Stimulated activated CD8-positive, alpha-beta memory T cell treated with anti-CD3 and anti-CD28 coated beads, Interleukin-15, amount 100 ng/mL, for 1 hour (primary cell): ENCODE measurements at places on chromosomes 11 and 22.

GRCh38 chr11:75351541-75351790, at the start of gene ARRB1:
TSS of gene ARRB1 (minus strand) at chr11:75351661. CDS start at chr11:75351607, 54 bp downstream.
- DNase-seq, result no peak

DNA sequence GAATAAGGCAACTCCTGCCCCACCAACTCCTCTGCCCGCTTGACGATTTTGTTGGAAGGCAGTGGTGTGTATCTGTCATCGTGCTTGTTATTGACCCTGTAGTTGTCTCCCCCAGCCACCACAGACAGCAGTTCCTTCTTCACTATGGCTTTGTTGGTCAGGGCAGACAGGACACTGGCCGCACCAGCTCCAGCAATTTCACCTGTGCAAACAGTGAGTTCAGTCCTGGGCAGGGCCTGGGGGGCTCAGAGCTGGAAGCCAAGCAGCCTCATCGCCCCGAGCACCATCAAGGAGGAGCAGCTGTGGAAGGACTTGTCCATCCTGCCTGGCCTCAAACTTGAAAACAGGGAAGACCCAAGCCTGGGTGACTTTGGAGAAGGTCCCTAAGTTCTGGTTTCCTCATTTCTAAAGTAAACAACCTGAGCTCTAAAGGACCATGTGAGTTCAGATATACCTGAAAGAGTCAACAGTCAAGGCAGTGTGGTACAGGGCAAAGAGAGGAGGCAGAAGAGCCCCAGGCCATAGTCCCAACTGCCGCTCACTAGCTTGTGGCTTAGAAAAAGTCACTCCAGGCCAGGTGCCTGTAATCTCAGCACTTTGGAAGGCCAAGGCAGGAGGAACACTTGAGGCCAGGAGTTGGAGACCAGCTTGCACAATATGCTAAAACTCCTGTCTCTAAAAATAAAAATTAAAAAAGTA, 4.6 kb downstream of the PLAAT2 start:
- no peak for DNase-seq

- DNase-seq, result no peak
Observed at GRCh38 chr11:5703741-5704536, 14.3 kb downstream of the TRIM22 start.

DNA sequence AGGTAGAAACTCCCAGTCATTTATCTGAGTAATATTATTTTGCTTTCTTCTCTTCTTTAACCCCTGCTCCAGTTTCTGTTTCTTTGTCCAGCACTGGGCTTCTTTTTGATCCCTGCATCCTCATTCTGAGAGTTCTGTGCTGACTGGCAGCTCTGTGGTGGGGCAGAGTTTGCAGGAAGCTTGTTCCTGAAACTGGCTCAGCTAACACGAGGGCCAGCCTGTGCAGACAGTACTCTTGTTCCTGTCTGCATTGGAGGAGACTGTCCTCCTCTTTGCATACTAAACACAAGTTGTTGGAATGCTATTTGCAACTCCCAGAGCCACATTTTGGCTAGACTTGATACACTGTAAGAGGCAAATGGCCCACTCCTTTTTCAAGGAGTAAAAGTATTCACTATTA, 93.1 kb upstream of the HORMAD2 start:
- no peak for DNase-seq

GRCh38 chr11:69823641-69824265, 4.5 kb upstream of the FGF3 start:
- DNase-seq, result no peak

DNA sequence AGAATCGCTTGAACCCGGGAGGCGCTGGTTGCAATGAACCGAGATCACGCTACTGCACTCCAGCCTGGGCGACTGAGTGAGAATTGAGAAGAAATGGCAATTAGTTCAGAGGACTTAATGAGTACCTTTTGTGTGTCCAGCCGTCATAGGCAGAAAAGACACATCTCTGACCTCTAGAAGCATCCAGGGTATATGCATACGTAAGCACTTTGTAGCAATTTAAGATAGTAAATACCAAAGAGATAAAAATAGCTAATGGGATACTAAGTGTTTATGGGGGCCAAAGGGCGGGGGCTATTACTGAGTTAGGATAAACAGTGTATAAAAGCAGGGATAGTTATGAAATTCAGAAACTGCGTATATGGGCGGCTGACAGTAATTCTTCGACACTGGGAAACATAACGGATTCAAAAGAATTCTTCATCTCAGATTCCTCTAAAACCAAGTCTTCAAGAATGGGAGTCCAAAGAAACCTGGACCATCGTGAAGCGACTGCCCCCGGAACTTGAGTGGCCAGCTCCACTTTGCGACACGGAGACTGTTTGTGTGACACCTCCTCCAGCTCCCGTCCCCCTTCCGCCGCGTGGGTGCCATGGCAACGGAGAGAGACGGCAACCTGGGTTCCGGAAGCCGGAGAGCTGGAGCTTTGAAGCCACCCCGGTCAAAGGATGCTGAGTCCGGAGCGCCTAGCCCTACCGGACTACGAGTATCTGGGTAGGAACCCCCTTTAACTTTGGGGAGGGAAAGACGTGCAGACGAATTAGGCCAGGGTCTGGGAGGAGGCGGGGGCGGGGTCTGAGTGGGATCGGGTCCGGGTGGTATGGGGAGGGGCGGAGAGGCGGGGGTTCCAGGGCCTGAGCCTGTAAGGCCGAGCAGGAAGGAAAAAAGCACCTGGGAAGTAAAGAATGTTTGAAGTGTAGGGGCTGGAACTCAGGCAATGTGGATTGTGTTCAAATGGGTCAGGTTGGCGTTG, at the start of gene CSTPP1:
TSS of gene CSTPP1 (plus strand) at position 624 of the 973 bp plus-strand sequence. CDS start at position 669, 45 bp downstream.
- DNase-seq, result peak; percentile 90

DNA sequence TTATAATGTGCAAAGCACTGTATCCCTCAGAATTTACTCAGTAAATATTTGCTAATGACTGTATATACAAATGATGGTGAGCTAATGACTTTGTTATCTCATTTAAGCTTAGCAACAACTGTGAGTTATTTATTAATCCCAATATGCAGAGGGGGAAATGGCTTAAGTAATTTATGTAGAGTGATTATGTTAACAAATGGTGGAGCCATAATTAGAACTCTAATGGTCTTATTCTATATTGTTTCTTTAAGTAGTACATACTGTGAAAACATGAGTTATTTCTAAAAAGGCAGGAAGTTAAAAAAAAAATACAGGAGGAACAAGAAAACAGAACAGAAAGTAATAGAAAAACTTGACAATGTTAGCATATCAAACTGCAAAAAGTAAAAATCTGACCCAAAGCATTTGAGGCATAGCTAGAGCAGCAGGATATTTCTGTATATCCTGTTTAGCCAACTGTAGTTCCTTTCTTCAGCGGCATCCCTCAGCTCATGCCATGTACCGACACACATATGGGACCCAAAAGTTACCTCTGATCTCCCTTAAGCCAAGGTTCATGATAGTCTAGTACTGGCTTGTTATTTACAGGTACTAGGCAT, 94.2 kb downstream of the FCHSD2 start:
- no peak for DNase-seq

- DNase-seq, result no peak
Observed at GRCh38 chr11:106785913-106786650, 232.2 kb downstream of the GUCY1A2 start.

DNA sequence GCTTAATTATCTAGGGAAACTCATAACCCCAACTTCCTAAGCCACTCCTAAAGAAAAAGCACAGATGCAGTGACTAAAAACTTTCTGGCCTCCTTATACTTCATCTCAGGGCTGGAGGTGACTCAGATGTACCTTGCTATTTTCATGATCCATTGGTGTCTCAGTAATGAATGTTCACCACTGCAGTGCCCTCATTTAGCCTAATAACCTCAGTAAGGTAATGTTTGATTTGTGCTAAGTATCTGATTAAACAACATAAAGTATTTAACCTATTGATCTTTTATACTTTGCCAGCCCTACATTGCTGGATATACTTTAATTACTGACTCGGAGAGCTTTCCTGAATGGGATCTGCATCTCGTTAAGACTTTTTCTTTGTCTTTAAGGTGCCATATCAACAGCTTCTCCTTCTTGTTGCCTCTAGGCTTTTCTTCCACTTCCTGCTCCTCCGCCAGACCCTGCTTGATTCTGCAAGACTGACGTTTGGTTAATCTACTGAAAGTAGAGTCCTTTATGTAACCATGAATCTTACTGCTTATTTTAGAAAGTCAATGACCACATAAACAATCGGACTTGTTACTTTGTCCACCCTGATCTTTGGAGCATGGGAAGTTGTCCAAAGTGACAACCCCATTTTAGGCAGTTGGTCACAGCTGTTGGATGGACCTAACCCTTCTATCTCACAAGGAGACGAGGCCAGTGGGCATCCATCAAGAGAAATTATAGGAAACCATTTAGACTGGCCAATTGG, 303.0 kb downstream of the ST3GAL4 start:
- no peak for DNase-seq

DNA sequence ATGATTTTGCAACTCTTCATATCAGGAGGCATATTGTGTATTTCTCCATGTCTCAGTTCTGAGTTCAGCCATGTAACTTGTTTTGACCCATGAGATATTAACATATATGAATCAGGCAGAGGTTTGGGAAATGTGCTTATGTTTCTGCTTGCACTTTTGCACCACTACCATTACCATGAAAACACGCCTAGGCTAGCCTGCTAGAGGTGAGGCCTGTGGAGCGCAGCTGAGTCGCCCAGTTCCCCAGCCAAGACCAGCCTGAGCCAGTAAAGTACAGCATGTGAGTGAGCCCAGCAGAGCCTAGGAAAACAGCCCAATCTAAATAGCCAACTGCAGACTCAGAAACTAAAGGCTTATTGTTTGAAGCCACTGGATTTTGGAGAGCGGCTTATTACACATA, 18.4 kb upstream of the MYOD1 start:
- DNase-seq, result no peak

GRCh38 chr11:10460611-10461275, 5.7 kb downstream of the AMPD3 start:
- DNase-seq, result no peak

DNA sequence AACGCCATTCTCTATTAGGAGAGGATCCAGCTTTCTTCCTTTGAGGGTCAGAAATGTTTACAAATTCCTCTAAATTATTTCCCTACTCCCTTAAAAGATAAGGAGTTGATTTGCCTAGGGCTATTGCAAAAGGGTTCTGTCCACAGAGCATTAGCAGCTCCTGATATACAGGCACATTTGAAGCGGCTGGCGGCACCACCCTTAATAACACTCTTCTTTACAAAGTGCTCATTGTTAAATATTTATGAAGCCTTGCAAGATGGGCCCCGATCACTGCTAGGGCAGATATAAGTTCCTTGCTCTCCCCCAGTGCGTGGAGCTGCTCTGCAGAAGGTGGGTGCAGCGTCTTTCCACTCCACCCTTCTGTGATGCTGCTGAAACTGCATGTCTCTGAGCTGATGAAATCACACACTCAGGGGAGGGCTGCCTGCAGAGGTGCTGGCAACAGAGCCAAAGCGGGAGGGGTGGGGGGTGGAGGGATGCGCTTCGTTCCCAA, 116.7 kb upstream of the NTM start:
- DNase-seq, result no peak

DNA sequence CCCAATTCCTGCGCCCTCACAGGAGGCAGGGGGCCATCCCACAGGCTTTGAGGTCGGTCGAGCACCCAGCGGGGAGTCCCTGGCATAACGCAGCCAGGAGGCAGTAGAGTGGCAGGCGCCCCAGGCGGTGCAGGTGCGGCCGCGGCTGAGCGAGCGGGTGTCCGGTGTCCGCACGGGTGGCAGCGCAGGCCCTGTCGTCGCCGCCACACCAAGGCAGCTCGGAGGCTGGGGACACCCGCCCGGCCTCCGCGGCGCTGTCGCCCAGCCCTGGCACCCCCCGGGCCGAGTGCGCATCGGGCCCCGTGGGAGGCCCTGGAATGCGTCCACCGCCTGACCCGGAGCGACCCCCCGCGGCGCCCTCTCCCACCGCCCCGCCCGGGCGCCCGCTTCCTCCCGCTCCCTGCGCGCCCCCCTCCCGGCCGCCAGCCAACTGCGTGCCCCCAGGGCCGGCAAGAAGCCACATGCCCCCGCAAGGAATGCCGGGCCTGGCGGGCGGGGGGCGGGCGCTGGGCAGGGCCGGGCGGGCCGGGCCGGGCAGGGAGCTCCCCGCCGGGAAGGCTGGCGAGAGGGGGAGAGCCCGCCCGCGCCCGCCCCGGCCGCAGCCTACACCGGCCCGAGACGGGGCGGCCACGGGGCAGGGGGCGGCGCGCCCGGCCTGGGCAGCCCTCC, 33.9 kb downstream of the PRDM11 start:
- no peak for DNase-seq

DNA sequence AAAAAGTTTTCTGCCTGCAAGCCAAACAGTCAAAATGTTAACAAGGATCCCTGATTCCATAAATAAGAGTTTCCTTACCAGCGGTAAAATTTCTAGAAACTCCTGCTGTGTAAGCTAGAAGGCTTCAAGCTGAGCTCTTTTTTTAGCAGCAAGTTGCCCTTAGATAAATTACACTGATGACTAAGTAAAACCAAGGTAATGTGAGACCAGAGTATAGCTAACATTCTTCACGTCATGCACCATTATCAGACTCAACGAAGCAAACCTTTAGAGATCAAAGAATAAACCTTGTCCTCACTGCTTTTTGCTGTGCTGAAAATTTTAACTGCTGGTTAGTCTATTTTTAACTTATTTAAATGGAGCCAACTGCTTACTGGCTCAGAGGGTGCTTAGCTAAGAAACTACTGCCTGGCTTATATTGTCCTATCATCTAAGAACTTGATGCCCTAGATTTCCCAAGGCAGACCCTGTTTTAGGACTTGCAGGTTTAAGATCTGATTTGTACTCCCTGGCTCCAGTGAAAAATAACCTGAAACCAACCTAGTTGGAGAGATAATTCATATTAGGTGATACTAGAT, 900.7 kb downstream of the JRKL start:
- no peak for DNase-seq

DNA sequence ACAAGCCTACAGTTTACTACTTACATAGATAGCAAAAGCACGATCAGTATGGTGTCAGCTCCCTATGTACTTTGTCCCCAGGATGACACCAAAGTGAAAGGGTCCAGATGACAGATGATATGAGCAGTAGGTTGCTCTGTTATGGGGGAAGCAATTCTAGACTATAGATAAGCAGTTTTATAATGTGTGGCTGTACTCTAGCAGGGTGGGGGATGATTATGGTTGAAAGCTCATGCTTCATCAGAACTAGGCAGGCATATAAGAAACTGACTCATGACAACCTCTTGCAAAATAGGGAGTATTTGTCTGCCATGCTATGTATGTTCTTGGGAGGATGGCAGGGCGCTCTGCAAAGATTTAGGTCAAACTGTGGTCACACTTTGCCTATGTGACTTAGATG, 158.2 kb upstream of the ZBED5 start:
- DNase-seq, result no peak

- no peak for DNase-seq
Observed at GRCh38 chr22:44097263-44098020, 73.3 kb downstream of the PARVB start.

GRCh38 chr22:20905415-20906386, 11.5 kb upstream of the CRKL start:
- no peak for DNase-seq

DNA sequence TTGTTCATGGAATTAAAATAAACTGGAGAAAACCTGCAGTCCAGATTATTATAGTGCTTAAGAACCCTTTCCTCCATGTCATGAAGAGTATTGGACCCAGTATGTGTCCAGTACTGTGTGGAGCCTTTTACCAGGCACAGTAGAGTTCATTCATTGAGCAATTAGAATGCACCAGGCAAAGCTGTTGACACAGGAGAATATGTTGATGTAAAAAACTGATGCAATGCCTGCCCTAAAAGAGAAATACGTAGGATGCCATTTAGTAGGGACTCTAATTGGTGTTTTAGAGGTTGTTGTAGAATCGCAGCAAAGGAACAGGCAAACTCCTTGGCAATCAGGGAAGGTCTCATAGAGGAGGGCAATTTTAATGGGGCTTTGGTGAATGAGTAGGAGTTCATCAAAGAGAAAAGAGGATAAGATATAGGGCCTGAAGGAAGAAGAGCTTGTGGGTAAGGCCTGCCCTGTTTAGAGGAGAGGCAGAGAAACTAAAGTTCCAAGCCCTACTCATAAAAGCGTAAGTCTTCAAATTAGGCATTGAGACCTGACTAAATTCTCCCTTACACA, 126.4 kb downstream of the SEZ6L start:
- no peak for DNase-seq
